ENCODE measurements at places on chromosomes 1 and 21. TPM values are rescaled to one million over a fixed set of nuclear protein-coding genes. Genes with fewer than 3 reads are reported as not detected.

KCNT2 gene
- 0.12 TPM for polyA plus RNA-seq

ACTN2 gene
- 1.9 TPM for polyA plus RNA-seq

DNASE2B gene
- not detected for polyA plus RNA-seq

SPRR2D gene
- polyA plus RNA-seq: 1.3 TPM

NAV1 gene
- polyA plus RNA-seq: 26.8 TPM

Measured in adipose tissue (tissue), 3 donors.